ENCODE measurements at places on chromosomes 13 and 19. TPM values are rescaled to one million over a fixed set of nuclear protein-coding genes. Genes with fewer than 3 reads are reported as not detected.

The ZNF547 gene
- total RNA-seq, result 5.9 TPM

The HPN gene
- under 0.01 TPM for total RNA-seq

The LMTK3 gene
- not detected for total RNA-seq

The CEACAM8 gene
- not detected for total RNA-seq

The ZNF579 gene
- 3.1 TPM for total RNA-seq

The GRIN2D gene
- total RNA-seq, result 0.28 TPM

The ACP4 gene
- not detected for total RNA-seq

The KLF12 gene
- total RNA-seq, result 13.2 TPM

The MUC16 gene
- not detected for total RNA-seq

The ZNF8 gene
- total RNA-seq, result 4.5 TPM

The KIR2DL4 gene
- not detected for total RNA-seq

The CEACAM7 gene
- not detected for total RNA-seq

The HSD17B14 gene
- 2.5 TPM for total RNA-seq

The THSD8 gene
- total RNA-seq, result not detected

The IGFL4 gene
- total RNA-seq, result not detected

The GRIK5 gene
- total RNA-seq, result 0.19 TPM

The SBNO2 gene
- 34.1 TPM for total RNA-seq

The C13orf42 gene
- total RNA-seq, result not detected

The RFPL4A gene
- total RNA-seq, result not detected

The LILRA1 gene
- total RNA-seq, result not detected

The ZNF549 gene
- total RNA-seq, result 6.5 TPM

The CACNA1A gene
- 16.3 TPM for total RNA-seq

The PRR22 gene
- under 0.01 TPM for total RNA-seq

The ZGLP1 gene
- total RNA-seq, result 1.1 TPM

The KIR2DL3 gene
- not detected for total RNA-seq

The CYP2A7 gene
- total RNA-seq, result not detected

The LRP3 gene
- 22.8 TPM for total RNA-seq
